ENCODE measurements at places on chromosomes 1 and 21.

DNA sequence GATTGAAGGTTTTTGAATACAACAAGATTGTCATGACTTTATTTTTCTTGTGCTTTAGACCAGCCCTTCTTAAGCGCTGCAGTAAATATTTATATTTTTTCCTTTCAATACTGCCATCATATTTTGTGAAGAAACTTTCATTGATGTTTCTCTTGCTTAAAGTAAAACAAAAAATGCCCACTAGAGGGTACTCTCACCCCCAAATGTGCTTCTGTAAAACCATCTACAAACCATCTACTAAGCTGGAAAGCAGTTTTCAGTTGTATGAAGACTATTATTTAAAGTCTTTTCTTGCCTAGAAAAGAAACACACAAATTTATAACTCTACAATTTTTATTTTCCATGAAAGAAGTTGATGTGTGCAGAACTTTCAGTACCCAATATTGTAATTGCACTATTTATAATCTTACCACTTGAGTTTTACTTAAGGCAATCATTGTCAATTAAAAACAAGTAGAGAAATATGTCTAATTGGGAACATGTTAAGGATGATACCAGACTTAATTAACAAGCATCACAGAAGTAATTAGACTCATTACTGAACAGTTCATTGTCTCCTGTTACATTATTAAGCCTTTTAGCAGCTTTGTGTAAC is 10.7 kb downstream of the LEPR start:
- H3K27me3 ChIP-seq: no peaks in the 10 kb centered on the region
- H3K4me3 ChIP-seq: no peak overlapping the region
- peaks cover 11% of the 10 kb centered on the region for H3K4me1 ChIP-seq
- H3K36me3 ChIP-seq: peaks cover 12% of the 10 kb centered on the region

- no peak for DNase-seq
- no peak overlapping the region for H3K27ac ChIP-seq
- peaks cover 7% of the 10 kb centered on the region for H3K36me3 ChIP-seq
- H3K4me3 ChIP-seq: no peak overlapping the region
- no peaks in the 10 kb centered on the region for H3K4me1 ChIP-seq
Measured at GRCh38 chr21:45132841-45133573, 58.6 kb downstream of the ADARB1 start.

GRCh38 chr1:234627009-234627950 is 17.3 kb upstream of the IRF2BP2 start:
- peak; percentile 55 for DNase-seq
- no peak overlapping the region for H3K27ac ChIP-seq
- H3K4me3 ChIP-seq: no peak overlapping the region
- no peaks in the 10 kb centered on the region for H3K36me3 ChIP-seq

DNA sequence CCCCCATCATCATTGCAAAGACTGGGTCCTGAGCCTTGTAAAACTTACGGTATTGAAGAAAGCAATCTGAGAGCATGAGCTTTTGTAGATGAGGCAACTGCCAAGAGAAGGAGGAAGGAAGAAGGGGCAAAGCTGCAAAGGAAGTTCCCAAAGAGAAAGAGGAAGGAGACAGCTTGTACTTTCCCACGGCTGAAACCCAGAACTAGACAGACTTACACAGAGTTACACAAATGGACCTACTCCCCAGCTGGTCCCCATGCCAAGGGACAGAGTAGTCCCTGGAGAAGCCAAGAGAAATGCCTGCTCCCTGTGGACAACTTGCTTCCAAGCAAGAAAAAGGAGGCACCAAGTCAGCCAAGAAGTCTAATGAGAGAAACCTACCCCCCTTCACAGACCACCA is 22.6 kb downstream of the SLC5A9 start:
- no peaks in the 10 kb centered on the region for H3K36me3 ChIP-seq
- H3K4me1 ChIP-seq: no peaks in the 10 kb centered on the region
- no peaks in the 10 kb centered on the region for H3K27me3 ChIP-seq
- peak; percentile 9 for DNase-seq
- no peak overlapping the region for H3K4me3 ChIP-seq

DNA sequence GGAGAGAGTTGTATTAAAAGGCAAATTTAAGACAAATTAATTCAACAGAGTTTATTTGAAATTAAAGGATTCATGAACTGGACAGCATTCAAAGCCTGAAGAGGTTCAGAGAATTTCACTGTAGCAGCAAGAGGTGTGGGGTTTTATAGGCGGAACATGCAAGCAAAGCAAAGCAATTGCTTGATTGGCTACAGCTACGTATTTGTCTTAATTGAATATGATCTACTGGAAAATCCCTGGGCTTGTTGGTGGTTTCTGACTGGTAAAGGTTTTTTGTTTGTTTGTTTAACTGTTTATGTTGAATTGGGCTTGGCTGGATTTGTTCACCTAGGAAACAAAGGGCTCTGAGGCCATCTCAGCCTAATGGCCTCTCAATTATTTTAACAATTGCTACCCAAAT is 61.5 kb downstream of the KCNK1 start:
- peaks cover 9% of the 10 kb centered on the region for H3K4me1 ChIP-seq
- H3K36me3 ChIP-seq: peaks cover 2% of the 10 kb centered on the region
- DNase-seq: no peak
- H3K27ac ChIP-seq: no peak overlapping the region
- no peaks in the 10 kb centered on the region for H3K27me3 ChIP-seq
- H3K4me3 ChIP-seq: no peak overlapping the region

GRCh38 chr1:43832255-43832654 is 101.3 kb upstream of the ARTN start:
- H3K4me3 ChIP-seq: no peak overlapping the region
- H3K4me1 ChIP-seq: peaks cover 17% of the 10 kb centered on the region
- H3K27me3 ChIP-seq: no peaks in the 10 kb centered on the region
- no peak overlapping the region for H3K27ac ChIP-seq
- peaks cover 2% of the 10 kb centered on the region for H3K36me3 ChIP-seq
- DNase-seq: peak; percentile 68

DNA sequence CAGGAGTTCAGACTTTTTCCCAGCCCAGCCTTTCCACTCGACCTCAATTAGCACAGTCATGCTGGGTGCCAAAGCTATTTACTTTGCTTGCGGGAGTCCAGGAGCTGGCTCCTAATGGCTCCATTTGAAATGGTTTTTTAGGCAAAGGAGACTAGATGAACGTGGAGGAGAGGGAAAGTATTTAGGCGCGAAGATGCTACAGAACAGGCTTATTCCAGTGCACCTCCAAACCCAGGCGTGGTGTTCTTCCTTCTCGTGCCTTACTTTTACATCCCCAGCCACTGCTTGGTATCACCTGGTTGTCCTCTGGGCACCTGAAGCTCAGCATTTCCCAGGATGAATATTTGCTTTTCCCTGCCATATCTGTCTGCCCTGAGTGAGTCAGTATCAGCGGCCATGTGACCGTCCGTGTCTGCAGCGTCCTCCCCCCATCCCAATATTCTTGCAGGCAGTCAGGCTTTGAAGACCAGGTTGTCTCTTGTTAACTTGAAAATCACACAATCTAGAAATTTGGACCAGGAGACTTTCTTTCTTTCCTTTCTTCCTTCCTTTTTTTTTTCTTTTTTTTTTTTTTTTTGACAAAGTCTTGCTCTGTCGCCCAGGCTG is 198.5 kb downstream of the DYRK1A start:
- DNase-seq: peak; percentile 33
- H3K27me3 ChIP-seq: no peaks in the 10 kb centered on the region
- no peak overlapping the region for H3K4me3 ChIP-seq

GRCh38 chr1:247906504-247907047 is 11.2 kb downstream of the OR2W3 start:
- H3K27ac ChIP-seq: no peak overlapping the region
- H3K4me1 ChIP-seq: peaks cover 7% of the 10 kb centered on the region
- H3K4me3 ChIP-seq: no peak overlapping the region
- no peaks in the 10 kb centered on the region for H3K27me3 ChIP-seq
- no peaks in the 10 kb centered on the region for H3K36me3 ChIP-seq

GRCh38 chr1:67336783-67337182 is 29.1 kb downstream of the IL12RB2 start:
- no peak for DNase-seq
- H3K4me1 ChIP-seq: no peaks in the 10 kb centered on the region
- H3K36me3 ChIP-seq: no peaks in the 10 kb centered on the region

DNA sequence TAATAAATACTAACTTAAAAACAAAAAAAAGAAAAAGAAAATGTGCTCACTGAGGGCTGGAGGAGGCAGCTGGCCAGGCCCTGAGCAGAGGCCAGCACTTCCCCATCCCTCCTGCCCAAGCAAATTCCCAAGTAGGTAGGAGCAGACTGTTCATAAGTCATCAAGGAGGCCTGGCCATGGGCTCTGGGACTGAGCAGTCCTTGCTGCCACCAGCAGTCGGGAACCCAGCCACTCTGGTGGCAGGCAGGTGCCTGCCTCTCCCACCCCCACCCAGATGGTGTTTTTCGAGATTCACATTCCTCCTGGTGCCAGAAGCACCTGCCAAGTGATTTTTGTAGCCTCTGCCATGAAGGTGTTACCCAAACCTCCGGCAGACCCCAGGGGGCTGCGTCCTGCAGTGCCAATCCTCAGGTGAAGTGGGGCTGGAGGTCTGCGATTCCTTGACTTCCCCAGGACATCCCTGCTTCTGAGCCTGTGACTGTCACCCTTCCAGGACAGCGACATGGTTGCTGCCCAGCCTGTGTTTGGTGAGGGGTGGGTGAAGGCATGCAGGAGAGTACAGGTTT is 204.2 kb upstream of the TMEM51 start:
- H3K27me3 ChIP-seq: no peaks in the 10 kb centered on the region
- H3K4me1 ChIP-seq: peaks cover 30% of the 10 kb centered on the region

GRCh38 chr21:29181799-29182470 is 51.5 kb downstream of the MAP3K7CL start:
- no peaks in the 10 kb centered on the region for H3K36me3 ChIP-seq
- H3K4me3 ChIP-seq: no peak overlapping the region
- H3K27ac ChIP-seq: no peak overlapping the region

GRCh38 chr21:32093646-32094462 is 185.0 kb downstream of the MIS18A start:
- H3K4me3 ChIP-seq: no peak overlapping the region
- no peak overlapping the region for H3K27ac ChIP-seq

DNA sequence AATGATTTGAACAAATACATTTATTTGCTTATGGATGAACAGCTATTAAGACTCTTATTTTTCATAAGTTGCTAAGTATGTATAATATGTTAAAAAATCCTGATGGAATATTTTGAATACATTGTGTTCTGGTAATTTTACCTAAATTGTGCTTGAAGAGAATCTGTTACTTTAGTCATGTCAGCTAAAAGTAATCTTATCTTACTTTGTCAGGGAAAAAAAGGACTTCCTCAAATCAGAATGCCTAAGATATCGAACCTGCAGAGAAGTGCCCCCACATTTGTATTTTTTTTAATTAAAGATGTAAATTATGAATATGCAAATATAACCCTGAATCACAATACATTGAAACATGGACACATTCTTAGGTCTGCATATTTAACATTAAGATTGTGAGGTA is 1331.7 kb downstream of the MRPL39 start:
- no peak for DNase-seq
- H3K4me3 ChIP-seq: no peak overlapping the region
- H3K27me3 ChIP-seq: no peaks in the 10 kb centered on the region
- H3K27ac ChIP-seq: no peak overlapping the region
- no peaks in the 10 kb centered on the region for H3K4me1 ChIP-seq

DNA sequence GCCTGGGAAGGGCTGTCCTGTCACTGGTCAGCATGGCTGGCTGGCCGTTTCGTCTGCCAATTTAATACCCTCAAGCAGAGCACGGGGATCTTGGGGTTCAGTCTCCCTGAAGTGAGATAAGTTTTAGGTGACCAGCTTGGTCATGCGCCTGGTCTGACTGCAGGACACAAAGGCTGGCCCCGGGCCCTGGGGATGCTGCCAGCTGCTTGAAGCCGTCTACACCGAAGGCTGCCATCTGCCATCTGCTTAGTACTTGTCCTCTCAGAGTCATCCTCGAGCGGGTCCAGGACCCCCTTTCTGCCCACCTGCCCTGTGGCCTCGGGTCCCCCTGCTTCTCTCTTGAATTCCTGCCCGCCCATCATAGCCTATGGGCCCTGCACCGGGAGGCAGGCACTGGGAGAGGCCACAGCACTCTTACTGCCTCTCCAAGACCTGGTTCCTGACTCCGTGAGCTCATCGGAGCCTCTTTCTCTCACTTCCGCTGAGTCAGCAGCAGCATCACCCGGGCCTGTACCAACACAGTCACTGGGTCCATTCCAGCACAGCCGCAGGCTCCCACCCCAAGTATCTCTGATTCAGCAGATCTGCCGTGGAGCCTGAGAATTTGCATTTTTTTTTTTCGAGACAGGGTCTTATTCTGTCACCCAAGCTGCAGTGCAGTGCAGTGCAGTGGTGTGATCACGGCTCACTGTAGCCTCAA is 7.0 kb downstream of the FBLIM1 start:
- no peak overlapping the region for H3K27ac ChIP-seq
- H3K36me3 ChIP-seq: peaks cover 67% of the 10 kb centered on the region
- DNase-seq: no peak
- H3K4me3 ChIP-seq: no peak overlapping the region
- peaks cover 10% of the 10 kb centered on the region for H3K4me1 ChIP-seq
- H3K27me3 ChIP-seq: no peaks in the 10 kb centered on the region

DNA sequence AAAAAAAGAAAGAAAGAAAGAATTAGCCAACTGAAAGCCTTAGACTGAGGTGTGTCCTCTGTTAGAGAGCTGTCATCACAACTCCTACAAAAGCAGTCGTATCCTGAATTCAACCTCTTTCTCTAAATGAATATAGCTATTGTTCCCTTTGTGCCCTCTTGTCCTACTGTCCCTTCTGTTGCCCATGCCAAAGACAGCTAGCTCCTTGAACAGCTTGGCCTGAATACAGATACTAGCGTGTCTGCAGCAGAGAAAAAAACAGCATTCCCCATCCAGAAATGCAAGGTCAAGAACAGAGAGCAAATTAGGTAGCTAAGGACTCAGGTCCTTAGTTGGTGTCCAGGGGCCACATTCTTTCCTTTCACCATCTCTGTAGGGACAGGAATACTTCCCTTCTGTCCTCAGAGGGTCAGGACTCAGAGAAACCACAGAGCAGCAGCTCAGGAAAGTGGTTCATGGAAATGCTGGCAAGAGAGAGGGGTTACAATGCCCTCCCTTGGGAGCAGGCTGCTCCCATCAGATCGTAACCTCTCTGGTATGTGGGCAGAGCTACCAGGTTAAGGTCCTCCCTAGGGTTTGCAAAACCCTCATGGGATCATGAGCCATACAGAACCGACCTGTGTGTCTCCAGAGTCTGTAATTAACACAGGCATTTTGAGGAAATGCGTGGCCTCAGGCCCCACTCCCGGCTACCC is 1.8 kb upstream of the ZBTB48 start:
- peaks cover 11% of the 10 kb centered on the region for H3K4me1 ChIP-seq
- DNase-seq: peak; percentile 18
- no peak overlapping the region for H3K4me3 ChIP-seq
- no peaks in the 10 kb centered on the region for H3K36me3 ChIP-seq
- no peak overlapping the region for H3K27ac ChIP-seq
- no peaks in the 10 kb centered on the region for H3K27me3 ChIP-seq

DNA sequence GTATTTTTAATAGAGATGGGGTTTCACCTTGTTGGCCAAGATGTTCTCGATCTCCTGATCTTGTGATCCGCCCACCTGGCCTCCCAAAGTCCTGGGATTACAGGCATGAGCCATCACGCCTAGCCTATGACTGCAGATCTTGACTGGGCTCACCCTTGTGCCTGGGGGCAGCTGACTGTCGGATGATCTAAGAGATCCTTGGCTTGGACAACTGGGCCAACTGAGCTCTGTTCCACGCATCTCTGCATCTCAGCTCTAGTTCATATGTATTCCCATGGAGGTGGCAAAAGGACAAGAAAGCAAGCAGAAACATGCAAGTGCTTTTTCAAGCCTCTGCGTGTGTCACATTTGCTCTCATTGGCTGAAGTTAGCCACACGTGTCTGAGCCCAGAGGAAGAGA is 75.8 kb upstream of the SELENON start:
- DNase-seq: no peak
- H3K4me1 ChIP-seq: peaks cover 12% of the 10 kb centered on the region
- no peaks in the 10 kb centered on the region for H3K27me3 ChIP-seq
- H3K27ac ChIP-seq: no peak overlapping the region

- H3K4me3 ChIP-seq: peak overlapping the region; percentile 61
- H3K4me1 ChIP-seq: no peaks in the 10 kb centered on the region
Measured at GRCh38 chr1:149843431-149844041, 55.8 kb upstream of the BOLA1 start.
